Activated T-cell treated with anti-CD3 and anti-CD28 coated beads for 48 hours (primary cell): ENCODE measurements at places on chromosomes 12 and 14.

GRCh38 chr12:63151623-63152320 is 771 bp upstream of the AVPR1A start:
- DNase-seq, result no peak

- DNase-seq, result no peak
Observed at GRCh38 chr12:15834575-15834974, 45.4 kb upstream of the EPS8 start.

DNA sequence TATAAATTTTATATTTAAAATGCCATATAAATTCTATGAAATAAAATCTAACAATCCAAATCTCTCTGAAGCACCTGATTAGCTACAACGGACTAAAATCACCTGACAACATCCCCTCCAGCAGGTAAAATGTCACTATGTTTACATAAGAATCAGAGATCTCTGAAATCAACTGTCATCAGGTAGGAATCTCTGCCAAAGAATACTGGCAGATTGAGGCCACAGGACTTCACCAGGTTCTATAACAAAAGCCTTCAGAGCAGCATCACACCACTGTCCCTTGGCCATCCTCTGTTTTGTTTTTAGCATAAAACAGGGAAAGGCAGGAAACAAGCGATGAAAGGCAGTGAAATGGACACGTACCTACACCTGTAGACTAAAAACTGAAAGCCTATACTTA is 22.1 kb downstream of the FGD6 start:
- no peak for DNase-seq

DNA sequence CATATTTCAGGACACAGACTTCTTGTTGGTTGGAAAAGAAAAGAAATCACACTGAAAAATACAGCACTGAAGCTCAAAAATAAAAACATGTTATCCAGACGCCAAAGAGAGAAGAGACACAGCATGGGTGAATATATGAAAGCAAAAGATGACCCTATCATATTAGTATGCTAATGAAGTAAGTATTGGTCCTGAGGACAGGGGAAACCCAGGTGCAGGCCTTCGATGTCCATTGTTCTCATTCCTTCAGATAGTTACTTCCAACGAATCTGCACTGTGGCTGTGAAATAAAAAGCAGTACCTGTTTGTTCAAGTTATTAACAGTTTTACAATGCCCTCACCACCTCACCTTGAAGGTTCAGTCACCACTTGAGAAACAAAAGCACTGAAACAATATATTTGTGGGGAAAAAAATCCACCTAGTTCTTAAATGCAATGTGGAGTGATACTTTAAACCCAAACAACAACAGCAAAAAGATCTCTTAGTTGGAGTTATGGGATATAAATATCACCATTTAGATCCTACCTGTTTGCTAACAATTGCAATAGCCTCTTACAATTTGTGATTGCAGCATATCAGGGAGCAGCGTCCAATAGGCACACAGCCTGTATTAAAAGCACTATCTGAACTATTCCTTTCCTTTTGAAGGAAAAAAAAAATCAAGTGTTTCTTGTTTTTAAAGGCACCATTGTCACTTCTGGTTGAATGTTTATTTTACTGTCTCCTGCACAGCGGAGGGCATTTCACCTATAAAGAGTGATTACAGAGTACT is 188.1 kb downstream of the BCAT1 start:
- no peak for DNase-seq

GRCh38 chr14:29618323-29619067 is 309.2 kb downstream of the PRKD1 start:
- no peak for DNase-seq

DNA sequence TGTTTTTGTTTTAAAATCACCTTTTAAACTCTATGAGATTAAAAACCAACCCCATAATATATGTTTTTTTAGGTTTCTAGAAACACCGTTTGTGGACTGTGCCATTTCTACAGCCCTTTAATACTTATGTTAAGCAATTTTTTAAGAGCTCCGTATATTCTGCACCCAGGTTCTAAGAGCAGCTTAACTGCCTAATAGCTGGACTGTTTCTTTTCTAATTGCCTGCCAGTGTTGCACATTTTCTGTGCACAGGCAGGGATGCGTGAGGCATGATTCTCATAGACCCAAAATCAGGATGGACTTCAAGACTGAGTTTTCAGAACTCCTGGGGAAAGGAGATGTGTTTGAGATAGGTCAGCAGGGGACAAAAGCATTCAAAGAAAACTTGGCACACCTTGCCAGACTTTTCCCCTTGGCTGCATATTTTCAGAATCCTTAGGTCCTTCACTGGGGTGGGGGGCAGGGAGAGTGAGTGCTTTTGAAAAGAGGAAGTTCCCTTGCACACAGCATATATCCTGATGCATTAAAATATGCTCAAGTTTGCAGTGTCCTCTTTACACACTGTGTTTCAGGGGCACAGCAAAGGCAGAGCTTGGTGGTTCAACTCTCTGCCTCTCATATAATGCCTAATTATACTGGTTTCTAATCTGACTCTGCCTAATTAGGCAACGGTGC is 27.9 kb downstream of the TMEM30B start:
- DNase-seq, result no peak

GRCh38 chr14:59116984-59117415 is 71.5 kb upstream of the DAAM1 start:
- DNase-seq, result no peak

DNA sequence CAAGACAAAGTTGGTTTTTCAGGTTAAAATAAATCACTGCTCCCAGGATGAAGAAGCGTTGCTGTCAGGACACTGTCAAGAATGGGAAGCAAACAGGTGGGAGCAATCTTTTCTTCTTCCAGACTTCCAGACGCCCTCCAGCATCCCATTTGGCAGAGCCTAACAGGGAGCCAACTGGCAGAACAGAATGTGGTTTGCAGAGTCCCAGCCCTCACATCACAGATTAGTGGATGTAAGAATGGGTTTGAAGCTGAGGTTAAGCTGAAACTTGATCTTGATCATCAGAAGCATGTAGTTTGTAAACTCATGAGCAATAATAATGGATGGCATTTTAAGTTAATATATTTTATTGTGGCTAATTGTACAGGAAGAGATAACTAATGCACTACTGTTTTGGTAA is 636.4 kb downstream of the SLC6A15 start:
- DNase-seq, result no peak

DNA sequence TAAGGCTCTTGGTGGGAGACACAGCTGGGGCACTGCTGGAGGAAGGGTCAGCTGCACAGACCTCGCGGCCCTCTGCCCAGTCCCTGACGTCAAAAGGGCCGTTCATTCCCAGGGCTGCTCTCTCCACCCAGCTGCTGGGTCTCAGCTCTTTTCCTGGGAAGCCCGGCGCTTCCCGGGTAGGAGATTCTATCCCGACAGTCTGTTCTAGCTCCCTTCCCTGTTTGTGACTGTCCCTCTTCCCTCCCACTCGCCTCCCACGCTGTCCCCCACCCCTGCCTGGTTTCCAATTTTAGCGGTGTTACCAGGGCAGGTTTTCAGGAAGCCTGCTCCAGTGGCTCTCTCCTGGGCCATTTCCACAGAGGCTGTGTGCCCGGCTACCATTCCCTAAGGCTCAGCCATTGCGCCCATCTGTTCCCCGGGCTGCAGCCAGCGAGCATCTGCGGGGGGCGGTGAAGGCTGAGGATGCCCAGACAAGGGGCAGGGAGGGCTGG is 186.6 kb downstream of the CACNA1C start:
- DNase-seq, result no peak

DNA sequence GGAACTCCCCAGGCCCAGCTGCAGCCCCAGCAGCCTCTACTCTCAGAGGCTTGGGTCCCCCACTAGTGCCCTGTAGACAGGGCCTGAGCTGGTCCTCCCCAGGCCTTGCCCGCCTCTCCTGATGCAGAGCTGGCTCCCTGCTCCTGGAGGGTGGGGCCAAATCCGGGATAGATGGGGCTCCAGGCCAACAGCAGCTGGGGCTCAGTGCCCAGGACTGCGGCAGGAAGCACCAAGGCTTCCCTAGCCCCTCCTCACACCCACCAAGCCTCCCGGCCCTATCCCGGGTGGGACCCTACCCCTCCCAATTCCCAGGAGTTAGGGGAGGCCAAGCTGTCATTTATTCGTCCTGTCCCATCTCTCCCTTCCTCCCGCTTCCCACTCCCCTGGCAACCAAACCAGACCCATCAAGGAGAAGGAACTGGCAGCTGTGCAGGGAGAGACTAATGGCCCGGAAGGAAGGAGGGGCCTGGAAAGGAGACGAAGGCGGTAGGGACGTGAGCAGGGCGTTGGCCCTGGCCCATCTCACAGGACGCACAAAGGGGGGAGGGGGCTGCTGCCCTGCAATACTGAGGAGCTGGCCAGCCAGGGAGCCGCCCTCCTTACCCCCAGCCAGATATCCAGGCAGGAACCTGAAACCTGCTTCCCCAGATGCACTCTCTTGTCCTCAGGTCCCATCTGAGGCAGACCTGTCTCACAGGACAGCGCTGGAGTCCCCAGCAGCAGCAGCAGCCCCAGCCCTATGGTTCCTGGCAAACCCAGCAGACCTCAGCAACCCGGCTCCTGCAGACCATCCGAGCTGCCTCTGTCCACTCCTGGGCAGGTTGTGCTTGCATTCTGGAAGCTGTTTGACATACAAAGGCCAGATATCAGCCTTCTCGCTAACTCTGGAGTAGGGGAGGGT is 1.6 kb upstream of the PRPH start:
- DNase-seq, result no peak

DNA sequence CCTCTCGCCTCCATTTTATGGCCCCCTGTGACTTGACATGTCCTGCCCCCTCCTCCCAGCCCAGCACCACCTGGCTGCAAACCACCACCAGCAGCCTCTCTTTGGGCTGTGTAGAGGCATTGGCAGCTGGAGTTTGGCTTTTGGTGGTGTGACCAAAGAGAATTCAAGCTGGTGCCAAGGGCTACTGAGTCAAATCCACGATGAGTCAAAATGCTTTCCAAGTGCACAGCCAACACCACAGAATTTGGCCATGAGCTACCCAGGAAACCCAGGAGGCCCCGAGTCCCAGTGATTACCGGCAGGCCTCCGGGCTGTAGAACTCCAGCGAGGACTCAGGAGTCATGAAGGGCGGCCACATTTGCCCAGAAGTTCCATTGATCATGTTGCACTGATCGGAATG is 53.8 kb downstream of the SCARB1 start:
- DNase-seq, result no peak

- no peak for DNase-seq
Observed at GRCh38 chr14:73145371-73145770, 9.1 kb downstream of the PSEN1 start.

- DNase-seq, result no peak
Observed at GRCh38 chr14:54568821-54569595, 2.1 kb downstream of the SAMD4A start.

GRCh38 chr14:104585966-104586697 is 6.6 kb downstream of the C14orf180 start:
- DNase-seq, result no peak

GRCh38 chr12:114665411-114666260 is 18.3 kb downstream of the TBX3 start:
- DNase-seq, result no peak

DNA sequence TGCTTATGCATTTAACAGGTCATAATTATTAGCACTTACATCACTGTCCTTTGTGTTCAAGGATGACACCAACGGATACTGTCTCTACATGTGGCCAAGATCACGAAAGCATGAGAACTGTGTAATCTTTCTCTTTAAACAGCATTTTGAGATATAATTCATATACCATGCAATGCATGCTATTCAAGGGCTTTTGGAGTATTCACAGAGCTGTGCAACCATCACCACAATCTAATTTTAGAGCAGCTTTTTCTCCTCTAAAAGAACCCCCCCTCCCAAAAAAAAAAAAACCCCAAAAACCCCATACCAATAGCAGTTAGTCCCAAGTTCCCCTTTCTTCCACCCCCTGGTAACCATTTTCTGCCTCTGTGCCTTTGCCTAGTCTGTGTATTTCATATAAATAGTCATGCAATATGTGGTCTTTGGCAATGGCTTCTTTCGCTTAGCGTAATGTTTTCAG is 60.6 kb downstream of the SPRING1 start:
- no peak for DNase-seq

- DNase-seq, result no peak
Observed at GRCh38 chr12:109760930-109761921, 47.6 kb downstream of the FAM222A start.

DNA sequence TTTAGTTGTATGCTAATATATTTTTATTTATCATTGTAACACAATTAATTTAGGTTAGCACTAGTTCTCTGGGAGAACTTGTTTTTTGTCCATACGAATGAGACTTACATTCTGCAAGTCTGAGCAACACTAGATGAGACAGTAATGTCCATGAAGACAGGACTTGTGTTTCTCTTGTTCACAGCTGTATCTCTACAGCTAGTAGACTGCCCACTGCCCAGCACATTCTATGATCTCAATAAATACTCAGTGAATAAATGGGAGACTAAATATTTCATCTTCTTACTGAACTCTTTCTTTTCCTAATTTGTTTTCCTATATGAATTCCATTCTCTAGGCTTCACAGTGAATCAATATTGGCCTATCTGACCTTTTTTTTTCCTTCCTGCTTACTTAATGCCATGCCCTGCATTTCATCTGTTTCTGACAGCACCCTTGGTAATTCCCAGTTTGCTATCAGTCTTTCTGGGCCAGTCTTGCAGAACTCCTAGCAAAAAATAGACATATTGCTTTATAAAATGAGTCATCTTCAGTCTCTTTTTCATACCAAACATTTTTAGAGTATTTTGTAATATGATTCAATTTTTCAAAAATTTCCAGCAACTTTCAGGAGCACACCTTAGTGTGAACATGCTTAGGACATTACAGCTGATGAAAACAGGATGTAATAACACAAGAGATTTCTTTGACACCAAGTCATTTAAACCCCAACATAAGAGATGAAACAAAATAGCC is 185.5 kb upstream of the ATP2B1 start:
- no peak for DNase-seq

- DNase-seq, result no peak
Observed at GRCh38 chr14:106179761-106180160, 653.4 kb downstream of the TMEM121 start.

DNA sequence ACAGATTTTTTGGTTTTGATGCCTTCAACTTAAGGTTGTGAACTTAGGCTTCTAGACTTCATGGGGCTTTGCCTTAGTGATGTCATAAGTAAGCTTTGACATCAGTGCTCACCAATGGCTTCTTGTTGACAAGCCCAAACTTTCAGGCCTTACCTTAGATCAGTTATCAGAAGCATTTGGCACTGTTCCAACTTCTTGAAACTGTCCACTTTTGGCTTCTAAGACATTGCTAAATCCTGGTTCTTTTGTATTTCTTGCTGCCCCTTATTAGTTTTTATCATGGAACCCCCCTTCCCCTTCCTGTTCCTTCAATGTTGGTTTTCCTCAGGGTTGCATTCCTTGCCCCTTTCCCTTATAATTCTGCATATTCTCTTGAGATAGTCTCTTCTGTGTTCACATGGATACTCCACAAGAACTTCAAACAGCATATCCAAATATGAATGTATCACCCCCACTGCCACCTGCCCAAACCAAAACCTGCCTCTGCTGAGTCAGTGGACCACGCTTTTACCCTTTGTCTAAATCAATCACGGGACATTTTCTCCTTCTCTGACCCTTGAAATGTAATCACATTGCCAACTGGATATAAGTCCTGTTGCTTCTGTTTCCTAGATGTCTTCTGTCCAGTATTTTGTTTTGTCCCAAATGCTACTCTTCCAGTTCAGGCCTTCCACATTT is 7.9 kb downstream of the PFKM start:
- DNase-seq, result no peak
